Aorta (tissue), 5 donors: ENCODE measurements at places on chromosomes 7 and 10. TPM values are rescaled to one million over a fixed set of nuclear protein-coding genes. Genes with fewer than 3 reads are reported as not detected.

- no peaks in the 10 kb centered on the region for H3K4me1 ChIP-seq
- DNase-seq: no peak
- no peaks in the 10 kb centered on the region for H3K36me3 ChIP-seq
- no peak overlapping the region for H3K27ac ChIP-seq
- H3K27me3 ChIP-seq: no peaks in the 10 kb centered on the region
Measured at GRCh38 chr7:106501605-106502580, 159.1 kb downstream of the CCDC71L start.

SPAG6 gene
- total RNA-seq: 0.36 TPM

CPED1 gene
- total RNA-seq: 119 TPM

INPP5F gene
- total RNA-seq: 23.1 TPM

DNA sequence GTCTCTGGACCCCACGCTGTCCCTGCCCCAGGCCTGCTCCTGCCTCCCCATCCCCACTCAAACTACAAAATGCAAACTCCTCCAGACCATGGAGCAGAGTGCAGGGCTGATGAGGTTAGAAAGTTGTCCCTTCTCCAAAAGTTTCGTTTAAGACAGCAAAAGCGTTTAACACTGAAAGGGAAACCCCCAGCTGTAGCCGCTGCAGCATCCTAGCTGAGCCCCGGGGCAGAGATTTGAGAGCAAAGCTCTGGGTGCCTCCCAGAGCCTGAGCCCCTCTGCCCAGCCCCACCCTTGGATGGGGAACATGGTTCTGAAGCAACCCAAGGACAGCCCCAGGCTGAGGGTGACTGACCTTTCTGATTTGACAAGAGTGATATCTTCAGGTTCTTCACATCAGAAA, 52.8 kb upstream of the ENO4 start:
- no peaks in the 10 kb centered on the region for H3K27me3 ChIP-seq
- no peak for DNase-seq
- no peak overlapping the region for H3K4me3 ChIP-seq
- no peak overlapping the region for H3K27ac ChIP-seq

GRCh38 chr7:142669074-142669654, 80.1 kb upstream of the PRSS1 start:
- no peak overlapping the region for H3K4me3 ChIP-seq
- no peaks in the 10 kb centered on the region for H3K4me1 ChIP-seq
- no peak overlapping the region for H3K27ac ChIP-seq

GRCh38 chr10:44253769-44254462, 131.0 kb downstream of the CXCL12 start:
- H3K4me1 ChIP-seq: no peaks in the 10 kb centered on the region
- H3K36me3 ChIP-seq: no peaks in the 10 kb centered on the region
- H3K27ac ChIP-seq: no peak overlapping the region
- H3K27me3 ChIP-seq: no peaks in the 10 kb centered on the region

UPK3BL1 gene
- 7.5 TPM for total RNA-seq

DNA sequence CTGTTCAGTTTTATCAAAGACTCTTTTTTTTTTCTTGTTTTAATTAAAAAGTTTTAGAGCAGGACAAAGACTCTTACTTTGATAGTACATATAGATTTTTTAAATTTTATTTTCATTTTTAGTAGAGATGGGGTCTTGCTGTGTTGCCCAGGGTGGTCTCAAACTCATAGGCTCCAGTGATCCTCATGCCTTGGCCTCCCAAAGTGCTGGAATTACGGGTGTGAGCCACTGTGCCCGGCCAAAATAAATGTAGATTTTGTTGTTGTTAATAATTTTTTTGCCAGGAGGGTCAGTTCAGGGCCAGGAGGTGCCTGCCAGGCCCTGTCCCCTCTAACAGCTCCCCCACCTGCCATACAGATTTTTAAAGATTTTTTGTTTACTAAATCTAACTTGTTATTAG, 17.0 kb downstream of the DENND10 start:
- peaks cover 2% of the 10 kb centered on the region for H3K36me3 ChIP-seq
- no peak for DNase-seq
- no peaks in the 10 kb centered on the region for H3K4me1 ChIP-seq
- no peaks in the 10 kb centered on the region for H3K27me3 ChIP-seq

DNA sequence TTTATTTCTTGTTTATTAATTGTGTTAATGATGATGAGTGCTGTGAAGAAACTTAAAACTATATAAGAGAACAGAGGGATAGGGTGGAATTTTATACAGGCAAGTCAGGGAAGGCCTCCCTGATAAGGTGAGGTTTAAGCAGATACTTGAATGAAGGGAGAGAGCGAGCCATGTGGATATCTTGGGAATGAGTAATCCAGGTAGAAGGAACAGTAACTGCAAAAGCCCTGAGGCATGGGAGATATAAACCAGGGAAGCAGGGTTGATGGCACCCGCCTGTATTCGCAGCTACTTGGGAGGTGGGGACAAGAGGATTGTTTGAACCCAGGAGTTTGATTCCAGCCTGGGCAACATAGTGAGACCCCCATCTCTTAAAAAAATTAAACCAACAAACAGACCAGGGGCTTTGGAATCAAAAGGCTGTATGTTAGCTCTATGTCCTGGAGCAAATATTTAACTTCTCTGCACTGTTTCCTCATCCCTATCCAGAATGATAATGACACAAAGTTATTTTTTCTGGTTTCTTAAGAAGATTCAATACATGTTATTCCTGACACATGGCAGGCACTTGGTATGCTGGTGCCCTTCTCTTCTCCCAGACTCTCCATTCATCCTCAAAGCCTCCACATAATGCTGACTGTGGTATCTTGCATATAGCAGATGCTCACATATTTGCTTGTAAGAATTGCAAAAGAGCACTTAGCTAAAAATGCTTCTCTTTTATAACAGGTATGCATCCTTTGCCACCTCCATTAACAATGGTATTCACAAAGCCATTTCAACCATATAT, 169.3 kb downstream of the CHN2 start:
- no peak overlapping the region for H3K27ac ChIP-seq

DBF4 gene
- total RNA-seq: 7.3 TPM

HGF gene
- 20.7 TPM for total RNA-seq

PHYH gene
- total RNA-seq: 25.1 TPM

GRCh38 chr10:62817121-62817765, 1.1 kb upstream of the EGR2 start:
- H3K4me3 ChIP-seq: peak overlapping the region; percentile 51
- H3K27me3 ChIP-seq: no peaks in the 10 kb centered on the region
- H3K36me3 ChIP-seq: no peaks in the 10 kb centered on the region
- peak overlapping the region; percentile 50 for H3K27ac ChIP-seq

DNA sequence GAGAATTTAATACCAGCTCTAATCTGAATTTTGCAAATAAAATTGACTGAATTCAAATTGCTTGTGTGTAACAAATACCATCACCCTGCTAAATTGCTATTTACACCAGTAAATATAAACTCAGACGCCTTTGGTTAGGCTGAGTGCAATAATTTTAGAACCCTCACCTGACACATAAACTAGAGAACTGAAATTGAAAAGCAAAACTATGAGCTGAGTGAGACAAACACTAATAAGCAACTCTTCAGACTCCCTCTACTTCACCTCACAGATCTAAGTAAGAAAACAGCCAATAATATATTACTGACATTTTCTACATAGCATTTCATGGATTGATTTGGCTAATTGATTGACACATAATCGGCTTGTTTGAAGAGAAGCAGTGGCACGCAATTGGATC, 621.2 kb downstream of the REEP3 start:
- H3K4me1 ChIP-seq: no peaks in the 10 kb centered on the region
- no peak overlapping the region for H3K27ac ChIP-seq
- no peak for DNase-seq
- H3K27me3 ChIP-seq: no peaks in the 10 kb centered on the region
- H3K36me3 ChIP-seq: no peaks in the 10 kb centered on the region
- H3K4me3 ChIP-seq: no peak overlapping the region

- no peaks in the 10 kb centered on the region for H3K4me1 ChIP-seq
- H3K27me3 ChIP-seq: no peaks in the 10 kb centered on the region
- no peaks in the 10 kb centered on the region for H3K36me3 ChIP-seq
- no peak overlapping the region for H3K4me3 ChIP-seq
- no peak for DNase-seq
- H3K27ac ChIP-seq: no peak overlapping the region
Measured at GRCh38 chr10:62183442-62183841, 85.2 kb downstream of the RTKN2 start.

DYNC1I1 gene
- 11.0 TPM for total RNA-seq

- H3K36me3 ChIP-seq: no peaks in the 10 kb centered on the region
- H3K27ac ChIP-seq: peak overlapping the region; percentile 93
- H3K27me3 ChIP-seq: no peaks in the 10 kb centered on the region
- DNase-seq: no peak
- no peaks in the 10 kb centered on the region for H3K4me1 ChIP-seq
Measured at GRCh38 chr10:17214971-17215781, 12.9 kb upstream of the VIM start.

PRF1 gene
- total RNA-seq: 3.2 TPM

DENND11 gene
- total RNA-seq: 31.6 TPM

DNA sequence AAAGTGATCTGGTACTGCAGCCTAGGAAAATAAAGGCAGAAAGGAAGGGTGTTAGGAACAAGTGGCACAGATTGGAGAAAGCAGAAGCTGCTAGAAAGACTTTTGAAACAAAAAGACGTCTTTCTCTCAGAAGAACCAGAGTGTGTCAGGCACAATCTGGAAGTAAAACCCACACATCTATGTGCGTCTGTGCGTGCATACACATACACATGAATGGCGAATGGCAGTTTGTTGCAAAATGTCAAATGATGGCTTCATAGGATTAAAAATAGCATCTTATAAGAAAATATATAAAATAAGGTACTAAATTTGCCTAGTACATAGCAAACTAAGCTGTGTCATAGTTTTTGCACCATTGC, 246.3 kb downstream of the CDK14 start:
- H3K4me1 ChIP-seq: no peaks in the 10 kb centered on the region
- no peaks in the 10 kb centered on the region for H3K36me3 ChIP-seq

DNA sequence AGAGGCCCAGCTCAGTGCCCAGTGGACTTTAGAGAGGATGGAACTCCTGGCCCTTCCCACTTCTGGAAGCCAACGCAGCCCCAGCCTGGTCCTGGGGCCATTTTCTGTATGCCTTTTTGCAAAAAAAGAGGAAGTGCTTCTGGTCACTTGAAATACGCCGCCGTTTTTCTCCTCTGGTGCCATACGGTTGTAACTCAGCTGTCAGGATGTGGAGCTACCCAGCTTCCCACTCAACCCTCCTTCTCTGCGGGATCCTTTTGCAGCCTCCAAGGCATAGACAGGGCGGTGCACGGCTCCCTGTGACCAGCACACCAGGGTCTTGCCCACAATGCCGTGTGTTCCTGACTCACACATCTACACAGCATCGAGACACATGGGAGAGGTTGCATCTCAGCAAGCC, 369.6 kb downstream of the TCERG1L start:
- H3K27ac ChIP-seq: no peak overlapping the region
- H3K27me3 ChIP-seq: no peaks in the 10 kb centered on the region
- no peaks in the 10 kb centered on the region for H3K36me3 ChIP-seq

PDE6C gene
- not detected for total RNA-seq

GRCh38 chr7:91055219-91055618, 209.0 kb upstream of the FZD1 start:
- H3K4me3 ChIP-seq: no peak overlapping the region
- no peak overlapping the region for H3K27ac ChIP-seq
- H3K4me1 ChIP-seq: peaks cover 4% of the 10 kb centered on the region

GRCh38 chr10:100683545-100684300, 61.7 kb upstream of the PAX2 start:
- no peaks in the 10 kb centered on the region for H3K4me1 ChIP-seq
- no peaks in the 10 kb centered on the region for H3K36me3 ChIP-seq
- H3K27ac ChIP-seq: no peak overlapping the region

DNA sequence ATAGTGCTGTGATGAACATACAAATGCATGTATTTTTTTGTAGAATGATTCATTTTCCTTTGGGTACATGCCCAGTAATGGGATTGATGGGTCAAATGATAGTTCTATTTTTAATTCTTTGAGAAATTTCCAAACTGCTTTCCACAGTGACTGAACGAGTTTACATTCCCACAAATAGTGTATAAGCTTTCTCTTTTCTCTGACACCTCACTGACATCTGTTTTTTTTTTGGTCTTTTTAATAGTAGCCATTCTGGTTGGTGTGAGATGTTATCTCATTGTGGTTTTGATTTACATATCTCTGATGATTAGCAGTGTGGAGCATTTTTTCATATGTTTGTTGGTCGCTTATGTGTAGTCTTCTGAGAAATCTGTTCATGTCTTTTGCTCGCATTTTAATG, 195.0 kb upstream of the AGK start:
- no peaks in the 10 kb centered on the region for H3K36me3 ChIP-seq
- no peak for DNase-seq
- no peak overlapping the region for H3K27ac ChIP-seq
- no peak overlapping the region for H3K4me3 ChIP-seq
- H3K4me1 ChIP-seq: no peaks in the 10 kb centered on the region

PCDH15 gene
- total RNA-seq: 0.09 TPM

GRCh38 chr7:25870574-25870973, 281.4 kb upstream of the NFE2L3 start:
- no peaks in the 10 kb centered on the region for H3K4me1 ChIP-seq
- H3K36me3 ChIP-seq: no peaks in the 10 kb centered on the region
- no peak overlapping the region for H3K27ac ChIP-seq

- H3K27ac ChIP-seq: no peak overlapping the region
- no peak overlapping the region for H3K4me3 ChIP-seq
- H3K4me1 ChIP-seq: no peaks in the 10 kb centered on the region
- no peaks in the 10 kb centered on the region for H3K27me3 ChIP-seq
- H3K36me3 ChIP-seq: no peaks in the 10 kb centered on the region
Measured at GRCh38 chr10:63105225-63106110, 27.7 kb upstream of the NRBF2 start.

DNA sequence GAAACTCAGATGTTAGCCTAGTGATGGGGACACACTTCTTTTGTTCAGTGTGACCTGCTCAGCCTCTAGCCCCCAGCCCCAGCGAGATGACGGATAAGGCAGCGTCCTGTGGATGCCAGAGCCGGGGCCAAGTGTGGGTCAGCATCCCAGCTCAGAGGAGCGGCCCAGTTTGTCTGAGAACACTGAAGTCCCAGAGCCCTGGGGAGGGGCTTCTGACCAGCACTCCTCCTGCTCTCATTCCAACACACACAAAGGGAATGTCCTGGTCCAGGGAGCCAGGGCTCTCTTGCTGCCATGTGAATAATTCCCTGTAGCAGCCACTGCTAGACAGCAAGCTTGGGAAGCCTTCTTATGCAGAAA, 4.5 kb upstream of the ATP6V0E2 start:
- H3K27ac ChIP-seq: no peak overlapping the region
- no peak for DNase-seq
- H3K4me1 ChIP-seq: no peaks in the 10 kb centered on the region
- peaks cover 1% of the 10 kb centered on the region for H3K36me3 ChIP-seq

DNA sequence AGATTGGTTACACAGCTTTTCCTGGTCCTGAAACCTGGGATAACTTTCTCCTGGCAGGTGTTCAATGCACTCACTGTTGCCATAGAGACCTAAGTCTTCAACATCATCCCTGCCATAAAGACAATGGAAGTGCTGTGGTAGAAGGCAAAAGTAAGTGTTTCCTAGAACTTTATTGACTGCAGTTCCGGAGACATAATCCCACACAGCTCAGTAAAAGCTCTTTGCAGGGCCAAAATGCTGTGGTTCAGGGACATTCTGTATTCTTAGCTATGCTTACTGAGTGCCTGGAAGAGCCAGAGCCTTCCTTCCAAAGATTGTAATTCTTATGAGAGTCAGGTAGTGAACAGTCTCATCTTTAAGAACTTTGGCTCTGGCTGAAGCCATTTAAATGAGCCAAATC, 5.3 kb downstream of the WIPF3 start:
- no peaks in the 10 kb centered on the region for H3K36me3 ChIP-seq
- H3K4me3 ChIP-seq: no peak overlapping the region
- no peaks in the 10 kb centered on the region for H3K4me1 ChIP-seq
